ENCODE measurements at places on chromosomes 1 and 21.

DNA sequence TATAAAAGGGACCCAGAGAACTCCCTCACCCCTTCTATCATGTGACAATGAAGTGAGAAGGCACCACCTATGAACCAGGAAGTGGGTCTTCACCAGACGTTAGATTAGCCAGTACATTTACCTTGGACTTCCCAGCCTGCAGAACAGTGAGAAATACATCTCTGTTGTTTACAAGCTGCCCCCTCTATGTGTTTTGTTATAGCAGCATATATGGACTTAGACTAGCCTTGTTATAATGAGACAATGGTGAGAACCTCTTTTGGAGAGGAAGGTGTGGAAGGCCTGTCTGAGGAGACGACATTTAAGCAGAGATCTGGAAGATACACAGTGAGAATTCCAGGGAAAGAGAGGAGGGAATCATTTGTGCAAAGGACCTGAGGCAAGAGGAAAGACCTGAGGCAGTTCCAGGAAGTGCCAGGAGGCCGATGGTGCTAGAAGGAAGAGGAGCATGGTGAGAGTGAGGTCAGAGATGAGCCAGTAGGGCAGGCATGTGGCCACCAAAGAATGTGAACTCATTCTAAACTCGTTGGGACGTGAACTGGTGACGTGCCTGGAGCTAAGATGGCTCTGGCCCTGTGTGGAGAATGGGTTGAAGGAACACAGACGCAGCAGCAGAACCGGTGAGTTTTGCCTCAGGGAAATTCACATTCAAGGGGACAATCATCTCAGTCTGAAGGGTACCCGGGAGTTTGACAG is 98.9 kb upstream of the IRF2BP2 start:
- no peak for DNase-seq

- DNase-seq, result no peak
These were observed 363.5 kb downstream of the MRPL39 start for GRCh38 chr21:25243808-25244207.

DNA sequence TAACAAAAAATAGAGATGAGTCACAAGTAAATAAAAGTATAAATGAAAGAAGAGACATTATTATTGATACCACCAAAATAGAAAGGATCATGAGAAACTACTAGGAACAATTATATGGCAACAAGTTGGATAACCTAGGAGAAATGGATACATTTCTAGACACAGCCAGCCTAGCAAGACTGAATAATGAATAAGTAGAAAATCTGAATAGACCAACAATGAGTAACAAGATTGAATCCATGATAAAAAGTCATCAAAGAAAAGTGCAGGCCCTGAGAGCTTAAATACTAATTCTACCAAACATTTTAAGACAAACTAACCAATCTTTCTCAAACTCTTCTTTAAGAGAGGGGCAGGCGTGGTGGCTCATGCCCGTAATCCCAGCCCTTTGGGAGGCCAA is 538.6 kb upstream of the PBX1 start:
- DNase-seq, result no peak

- no peak for DNase-seq
These were observed 146.9 kb upstream of the C1orf174 start for GRCh38 chr1:4046836-4047461.

- no peak for DNase-seq
These were observed 93.6 kb upstream of the SMYD2 start for GRCh38 chr1:214187121-214187900.

GRCh38 chr1:96558635-96559034 is 162.9 kb upstream of the PTBP2 start:
- no peak for DNase-seq

DNA sequence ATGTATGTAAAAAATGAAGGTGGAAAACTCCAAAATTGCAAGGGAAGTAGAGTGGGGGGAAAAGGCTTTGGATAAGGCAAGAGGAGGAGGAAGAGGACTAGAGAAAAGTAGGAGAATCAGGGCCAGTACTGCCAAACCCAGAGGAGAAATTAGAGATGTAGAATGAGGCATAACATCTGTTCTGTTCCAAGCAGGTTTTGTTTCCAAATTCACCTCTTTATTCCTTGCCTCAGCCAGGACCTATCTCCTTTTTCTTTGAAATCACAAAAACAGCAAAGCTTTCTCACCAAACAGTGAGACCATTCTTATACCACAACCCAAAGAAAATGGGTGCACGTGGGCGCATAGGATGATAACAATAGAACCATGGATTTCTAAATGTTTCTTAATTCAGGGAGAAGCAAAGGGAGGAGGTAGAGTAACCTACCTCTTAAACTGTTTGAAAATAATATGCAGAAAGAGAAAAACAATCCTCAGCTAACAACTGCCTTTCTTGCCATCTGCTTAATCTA is 383.3 kb upstream of the PKN2 start:
- DNase-seq, result no peak

DNA sequence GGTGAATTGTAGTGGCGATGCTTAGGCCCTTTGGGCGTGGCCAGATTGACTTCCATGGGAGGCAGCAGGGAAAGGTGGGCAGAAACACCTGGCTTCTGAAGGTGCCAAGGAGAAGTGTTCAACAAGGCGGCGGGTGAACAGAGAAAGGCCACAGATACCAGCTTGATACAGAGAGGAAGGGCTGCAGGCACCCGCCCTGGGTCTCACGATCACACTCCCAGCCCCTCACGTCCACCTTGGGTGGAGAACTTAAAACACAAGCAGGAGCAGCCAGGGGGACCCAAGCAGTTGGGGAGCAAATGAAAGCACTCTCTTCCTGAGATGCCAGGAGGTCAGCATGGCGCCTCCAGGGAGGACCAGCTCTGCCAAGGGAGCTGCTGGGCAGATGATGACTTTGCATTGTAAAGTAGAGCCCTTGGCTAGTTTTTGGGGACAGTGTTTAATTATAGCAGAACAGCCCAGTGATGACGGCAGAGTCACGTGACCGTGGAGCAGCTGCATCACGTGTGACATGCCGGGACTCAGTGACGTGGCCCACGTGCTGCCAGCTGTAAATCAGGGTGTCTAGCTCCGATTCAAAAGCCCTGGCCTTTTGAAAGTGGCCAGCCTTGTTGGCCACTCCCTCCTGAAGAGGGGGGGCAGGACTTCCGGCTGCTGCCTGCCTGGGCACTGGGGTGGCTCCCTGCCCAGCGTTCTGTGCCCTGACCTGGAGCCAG is 19.0 kb downstream of the SLC37A1 start:
- no peak for DNase-seq

DNA sequence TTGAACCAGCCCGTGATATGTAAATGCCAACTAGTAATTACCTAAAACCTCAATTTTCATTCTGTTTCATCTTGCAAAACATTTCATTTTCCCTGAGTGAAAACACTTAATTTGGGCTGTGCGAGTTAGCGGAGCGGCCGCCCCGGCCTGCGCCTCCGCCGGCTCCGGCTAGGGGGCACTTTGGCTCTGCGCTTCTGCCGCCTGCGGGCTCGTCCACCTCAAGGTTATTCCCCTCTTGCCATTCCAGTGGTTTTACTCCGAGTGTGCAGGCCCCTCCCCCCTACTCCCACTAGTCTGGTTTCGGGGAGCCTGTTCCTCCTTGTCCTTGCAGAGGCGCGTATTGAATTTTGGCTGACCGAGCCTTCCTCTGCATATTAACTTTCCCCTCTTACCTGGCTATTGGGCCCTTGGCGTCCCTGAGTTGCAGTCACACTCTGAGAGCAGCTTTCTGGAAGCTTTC is 55.6 kb downstream of the PEX14 start:
- no peak for DNase-seq

GRCh38 chr1:175569117-175569743 is 174.2 kb downstream of the TNR start:
- no peak for DNase-seq

DNA sequence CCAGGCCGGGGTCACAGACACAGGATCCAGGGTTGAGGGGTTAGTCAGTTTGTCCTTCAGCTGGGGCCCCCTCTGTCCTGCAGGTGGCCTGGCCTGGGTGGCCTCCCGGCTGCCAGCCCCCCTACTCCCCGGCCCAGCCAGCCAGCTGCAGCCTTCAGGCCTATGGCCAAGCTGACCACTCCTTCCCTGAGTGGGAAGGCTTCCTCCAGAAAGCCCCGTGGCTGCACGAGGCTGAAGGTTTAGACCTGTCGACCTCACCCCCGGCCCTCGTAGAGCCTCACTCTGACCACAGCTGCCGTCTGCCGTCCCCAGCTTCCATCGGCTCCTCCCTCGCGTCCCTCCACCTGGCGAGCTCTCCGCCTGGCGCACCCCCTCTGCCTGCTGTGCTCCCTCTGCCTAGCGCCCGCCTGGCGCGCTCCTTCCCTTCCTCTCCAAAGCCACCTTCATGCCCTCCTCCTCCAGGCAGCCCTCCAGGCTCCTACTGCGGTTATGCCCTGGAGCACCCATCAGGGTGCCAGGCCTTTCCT is 9.6 kb downstream of the TTLL10 start:
- no peak for DNase-seq

DNA sequence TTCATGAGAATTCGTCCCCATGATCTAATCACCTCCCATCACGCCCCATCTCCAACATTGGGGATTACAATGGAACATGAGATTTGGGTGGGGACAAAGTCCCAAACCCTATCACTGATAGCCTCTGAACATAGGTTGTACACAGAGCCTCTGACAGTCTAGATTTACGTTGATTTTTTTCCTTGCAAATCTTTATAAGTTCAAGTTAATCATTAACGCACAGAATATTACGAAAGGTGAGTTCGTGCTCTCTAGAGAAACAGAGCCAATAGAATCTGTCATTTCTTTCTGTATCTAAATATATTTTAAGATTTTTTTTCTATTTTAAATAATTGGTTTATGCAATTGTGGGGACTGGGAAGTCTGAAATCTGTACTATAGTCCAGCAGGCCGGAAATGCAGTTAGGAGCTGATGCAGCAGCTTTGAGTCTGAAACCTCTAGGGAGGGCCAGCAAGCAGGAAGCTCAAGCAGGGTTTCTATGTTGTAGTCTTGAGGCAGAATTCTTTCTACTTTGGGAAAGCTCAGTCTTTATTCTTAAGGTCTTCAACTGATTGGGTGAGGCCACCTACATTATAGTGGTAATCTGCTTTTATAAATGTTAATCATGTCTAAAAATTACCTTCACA is 61.0 kb downstream of the SELENOF start:
- DNase-seq, result no peak

DNA sequence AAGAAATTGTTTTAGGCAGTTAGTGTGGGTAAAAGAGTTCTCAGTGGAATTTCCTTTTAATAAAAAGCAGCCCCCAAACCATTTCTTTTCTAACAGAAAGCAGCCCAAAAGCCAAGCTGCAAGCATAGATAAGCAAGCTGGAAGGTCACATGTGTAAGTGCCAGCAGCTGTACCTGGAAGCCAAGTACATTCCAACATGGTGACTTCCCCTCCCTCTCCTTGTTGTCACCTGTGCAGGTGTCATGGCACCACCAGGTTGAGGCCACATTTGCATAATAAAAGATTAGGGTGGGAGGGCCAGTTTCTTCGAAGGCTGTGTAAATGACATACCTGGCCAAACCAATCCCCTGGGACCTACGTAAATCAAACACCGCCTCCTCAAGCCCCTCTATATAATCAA is 240.3 kb upstream of the RAB4A start:
- DNase-seq, result no peak

- DNase-seq, result no peak
These were observed 4.2 kb downstream of the TTC39A start for GRCh38 chr1:51325878-51326755.

- DNase-seq, result no peak
These were observed 109.6 kb downstream of the PLPP3 start for GRCh38 chr1:56469640-56470371.

GRCh38 chr1:204241050-204241449 is 27.3 kb upstream of the GOLT1A start:
- no peak for DNase-seq

DNA sequence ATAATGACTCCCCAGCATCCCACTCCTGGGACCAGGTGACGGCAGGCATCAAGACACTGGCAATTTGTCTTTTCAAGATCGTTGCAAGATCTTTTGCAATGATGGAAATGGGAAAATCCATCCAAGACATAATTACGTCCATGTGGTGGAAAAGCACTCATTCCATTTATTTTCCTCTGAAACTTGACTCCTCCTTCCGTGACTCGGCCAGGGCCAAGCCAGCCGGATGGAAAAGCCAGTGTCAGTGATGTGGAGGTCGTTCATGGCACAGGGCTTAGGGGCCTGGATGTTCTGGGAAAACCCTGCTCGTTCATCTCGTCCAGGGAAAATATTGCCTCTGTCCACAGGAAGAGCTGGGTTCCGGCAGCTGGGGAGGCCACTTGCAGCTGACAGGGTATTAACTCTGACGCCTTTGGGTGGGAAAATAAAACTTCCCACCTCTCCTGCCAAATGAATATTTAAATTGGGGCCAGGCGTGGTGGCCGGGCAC is 46.2 kb downstream of the C1orf198 start:
- no peak for DNase-seq

DNA sequence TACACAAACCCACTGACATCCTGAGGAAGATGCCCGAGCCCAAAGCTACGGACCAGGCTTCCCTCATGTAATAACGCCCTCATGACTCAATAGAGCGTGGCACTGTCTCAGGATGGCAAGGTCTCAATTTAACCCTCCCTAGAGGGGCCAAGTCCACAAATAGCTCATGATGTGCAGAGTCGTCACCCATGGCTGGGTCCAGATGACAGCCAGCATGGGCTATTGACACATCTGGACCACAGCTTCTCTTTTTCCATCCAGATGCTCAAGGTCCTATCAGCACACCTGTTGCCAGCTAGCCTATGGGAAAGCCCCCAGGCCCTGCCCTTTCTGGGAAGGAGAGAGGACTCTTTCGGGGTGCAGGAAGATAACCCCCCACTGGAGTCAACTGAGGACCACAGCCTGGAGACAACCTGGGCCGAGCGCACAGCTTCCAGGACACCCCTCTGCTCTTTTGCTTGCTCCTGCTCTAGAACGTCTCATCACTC is 2.8 kb downstream of the LAPTM5 start:
- no peak for DNase-seq

GRCh38 chr1:207035877-207036551 is 3.5 kb upstream of the C1orf116 start:
- no peak for DNase-seq

DNA sequence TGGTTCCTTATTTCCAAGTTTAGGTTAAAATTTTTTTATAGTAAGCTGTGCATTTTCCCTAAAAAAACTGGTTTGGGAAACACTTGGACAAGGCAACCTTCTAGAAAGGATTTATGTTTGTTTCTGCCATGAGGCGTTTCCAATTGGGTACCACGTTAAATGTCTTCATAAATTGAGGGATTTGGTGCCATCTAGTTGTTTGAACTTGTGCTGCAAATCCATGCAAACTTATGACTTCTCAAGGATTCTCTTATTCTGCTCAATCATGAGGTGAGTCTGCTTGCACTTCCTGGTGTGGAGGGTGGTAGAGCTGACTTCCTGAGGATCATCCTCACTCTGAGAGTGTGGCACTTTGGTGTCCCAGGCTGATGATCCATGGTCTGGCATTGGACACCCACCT is 123.3 kb downstream of the PCNX2 start:
- DNase-seq, result no peak

DNA sequence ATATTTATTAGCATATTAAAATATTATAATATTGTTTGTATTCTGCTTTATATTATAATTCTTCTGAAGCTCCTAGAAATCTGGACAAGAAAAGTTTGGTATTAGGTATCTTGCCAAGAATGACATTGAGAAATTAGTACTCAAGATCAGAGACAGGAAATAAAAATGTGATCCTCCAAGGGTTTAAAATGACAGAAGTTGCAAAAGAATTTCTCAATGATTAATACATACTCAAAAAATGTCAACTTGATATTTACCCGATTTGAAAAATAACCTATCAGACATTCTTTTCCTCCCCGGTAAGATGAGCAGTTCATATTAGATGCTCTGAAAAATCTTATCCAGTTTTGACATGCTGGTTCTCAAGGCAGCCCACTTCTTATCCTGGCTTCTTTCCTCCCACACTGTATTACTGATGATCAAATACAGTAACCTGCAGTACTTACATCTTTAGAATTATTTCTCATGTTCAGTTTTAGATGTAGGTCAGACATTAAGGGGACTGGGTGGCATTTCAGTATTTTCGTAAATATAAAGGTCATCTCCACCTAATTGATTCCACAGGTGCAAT is 55.3 kb downstream of the CACHD1 start:
- DNase-seq, result no peak
